ENCODE measurements at places on chromosomes 1 and 21.

- DNase-seq, result no peak
Observed at GRCh38 chr1:19620786-19621185, 23.3 kb upstream of the NBL1 start.

DNA sequence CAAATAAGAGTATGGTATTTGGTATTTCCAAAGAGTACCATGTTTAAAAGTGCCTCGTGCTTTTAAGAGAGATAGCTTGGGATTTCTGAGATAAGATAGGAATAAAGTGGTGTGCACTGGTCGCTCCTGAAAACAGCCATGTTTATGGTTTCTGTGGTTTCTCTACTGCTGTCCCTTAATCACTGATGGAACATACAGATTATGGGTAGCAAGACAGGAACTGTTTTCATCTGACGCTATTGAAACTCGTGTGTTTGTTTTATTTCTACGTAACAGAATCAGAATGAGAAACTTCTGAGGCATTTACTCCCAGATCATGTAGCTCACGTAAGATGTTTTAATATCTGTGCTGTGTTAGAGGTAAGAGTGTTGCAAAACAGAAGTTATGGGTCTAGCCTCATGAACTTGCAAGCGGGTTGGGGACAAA lies 126.0 kb downstream of the KIAA0319L start:
- DNase-seq, result no peak

DNA sequence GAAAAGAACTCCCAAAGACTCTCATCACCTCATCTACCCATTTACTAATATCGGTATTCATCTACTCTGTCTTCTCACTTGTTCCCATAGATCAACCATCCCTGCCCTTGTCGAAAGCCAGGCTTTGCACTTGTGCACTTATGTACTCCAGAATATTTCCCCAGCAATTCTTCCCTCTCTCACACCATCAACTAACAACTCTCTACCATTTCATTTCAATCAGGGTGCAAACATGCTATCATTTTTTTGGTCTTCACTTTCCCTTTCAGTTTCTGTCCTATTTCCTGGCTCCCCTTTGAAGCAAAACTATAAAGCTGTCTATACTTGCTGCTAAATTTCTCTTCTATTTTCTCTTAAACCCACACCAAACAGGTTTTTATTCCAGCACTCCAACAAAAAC lies 6.7 kb downstream of the C1orf105 start:
- DNase-seq, result no peak

DNA sequence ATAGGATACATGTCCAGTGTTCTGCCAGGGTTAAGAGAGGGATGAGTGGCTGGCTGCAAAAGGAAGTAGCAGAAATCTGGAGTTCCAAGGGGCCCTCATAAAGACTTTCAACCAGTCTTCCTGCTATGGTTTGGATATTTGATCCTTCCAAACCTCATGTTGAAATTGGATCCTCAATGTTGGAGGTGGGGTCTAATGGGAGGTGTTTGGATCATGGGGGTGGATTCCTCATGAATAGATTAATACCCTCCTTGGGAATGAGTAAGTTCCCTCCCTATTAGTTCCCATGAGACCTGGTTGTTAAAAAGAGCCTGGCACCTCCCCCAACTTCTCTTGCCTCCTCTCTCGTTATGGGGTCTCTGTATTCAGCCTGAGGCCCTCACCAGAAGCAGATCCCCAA lies 10.1 kb upstream of the GNG12 start:
- no peak for DNase-seq

DNA sequence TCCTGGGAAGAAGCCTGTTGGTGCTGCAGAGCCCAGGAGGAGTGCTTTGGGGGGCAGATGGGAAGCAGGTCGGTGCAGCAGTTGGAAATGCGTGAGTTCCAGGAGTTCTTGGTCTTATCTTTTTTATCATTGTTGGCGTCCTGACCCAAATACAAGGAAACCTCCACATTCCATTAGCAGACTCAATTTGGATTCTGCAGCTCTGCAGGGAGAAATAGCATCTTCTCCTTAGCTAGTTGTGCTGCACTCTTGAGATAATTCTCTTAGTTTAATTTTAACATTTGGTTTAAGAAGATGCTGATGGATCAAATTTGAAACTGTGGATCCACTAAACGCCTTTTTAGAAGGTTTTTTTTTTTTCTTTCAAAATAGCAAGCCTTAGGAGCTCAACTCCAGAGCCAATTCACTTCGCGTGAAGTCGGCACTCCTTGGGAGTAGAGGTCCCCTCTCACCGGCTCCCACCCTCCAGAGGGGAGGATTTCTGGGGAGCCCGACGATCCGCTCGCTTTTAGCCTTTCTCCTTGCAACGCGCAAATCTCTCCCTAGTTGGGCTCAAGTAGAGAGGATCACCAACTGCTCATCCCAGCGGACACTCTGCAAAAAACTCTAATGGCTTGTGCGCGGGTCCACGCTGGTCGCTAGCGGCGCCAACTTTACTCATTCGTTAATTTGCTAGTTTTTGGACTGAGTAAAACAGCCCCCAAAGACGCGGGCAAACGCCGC lies 1.3 kb downstream of the PLD5 start:
- DNase-seq, result no peak

- no peak for DNase-seq
Observed at GRCh38 chr1:234776876-234777855, 167.2 kb upstream of the IRF2BP2 start.

DNA sequence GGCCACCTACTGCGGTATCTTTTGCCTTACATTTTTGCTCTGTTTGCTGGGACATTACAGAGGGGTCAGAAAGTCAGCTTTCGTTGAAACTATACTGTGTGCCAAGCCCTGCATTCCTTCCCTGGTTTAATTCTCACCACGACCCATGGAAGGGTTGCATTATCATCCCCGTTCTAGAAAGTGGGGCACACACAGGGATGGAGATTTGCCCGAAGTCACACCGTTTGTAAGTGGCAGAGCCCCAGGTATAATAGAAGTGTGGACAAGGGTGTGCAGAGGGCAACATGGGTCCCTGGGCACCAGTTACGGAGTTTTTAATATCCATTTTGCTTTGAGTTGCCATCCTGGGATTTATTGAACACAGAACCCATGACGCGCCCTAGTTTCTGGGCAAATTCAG lies 11.8 kb downstream of the DMRTB1 start:
- DNase-seq, result no peak

GRCh38 chr1:68120136-68120791 lies 69.8 kb upstream of the DIRAS3 start:
- peak; percentile 10 for DNase-seq

GRCh38 chr21:46431448-46431847 lies 27.2 kb upstream of the DIP2A start:
- no peak for DNase-seq

GRCh38 chr1:205012391-205013140 lies 30.4 kb upstream of the CNTN2 start:
- DNase-seq, result no peak

DNA sequence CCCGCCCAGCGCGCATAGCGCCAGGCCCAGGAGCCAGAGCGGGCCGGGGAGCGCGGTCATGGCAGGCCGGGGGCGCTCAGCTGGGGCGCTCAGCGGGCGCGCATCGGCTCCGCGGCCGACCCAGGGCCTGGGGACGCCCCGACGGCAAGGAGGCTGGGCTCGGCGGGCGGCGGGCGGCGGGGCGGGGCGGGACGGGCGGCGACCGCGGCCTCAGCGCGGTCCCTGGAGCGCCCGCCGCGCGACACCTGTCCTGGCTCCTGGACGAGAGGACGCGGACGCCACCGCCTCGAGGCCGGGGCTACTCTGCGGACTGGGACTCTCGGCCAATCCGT lies 273 bp downstream of the BMP8B start:
- DNase-seq, result no peak

- DNase-seq, result no peak
Observed at GRCh38 chr1:234118911-234119310, 214.4 kb downstream of the SLC35F3 start.

- DNase-seq, result no peak
Observed at GRCh38 chr1:62299426-62300200, 19.6 kb downstream of the KANK4 start.

DNA sequence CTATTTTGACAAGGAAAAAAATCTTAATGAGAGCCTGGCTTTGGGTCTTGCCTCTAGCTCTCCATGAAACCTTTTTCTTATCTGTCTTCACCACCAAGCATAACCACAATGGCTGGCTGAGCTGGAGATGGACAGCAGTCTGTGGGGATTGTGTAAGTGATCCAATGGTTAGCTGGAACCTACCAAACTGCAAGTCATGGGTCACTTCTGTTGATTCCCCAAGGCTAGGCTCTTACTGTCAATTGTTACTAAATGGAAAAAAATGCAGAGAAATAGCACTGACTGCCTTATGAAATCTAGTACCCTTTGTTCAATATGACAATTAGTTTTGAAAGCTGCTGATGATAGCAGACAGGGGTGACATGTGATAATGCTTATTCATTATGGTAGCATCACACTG lies 359.0 kb downstream of the ST6GALNAC3 start:
- DNase-seq, result no peak

GRCh38 chr1:245292553-245292952 lies 137.8 kb downstream of the KIF26B start:
- DNase-seq, result no peak

DNA sequence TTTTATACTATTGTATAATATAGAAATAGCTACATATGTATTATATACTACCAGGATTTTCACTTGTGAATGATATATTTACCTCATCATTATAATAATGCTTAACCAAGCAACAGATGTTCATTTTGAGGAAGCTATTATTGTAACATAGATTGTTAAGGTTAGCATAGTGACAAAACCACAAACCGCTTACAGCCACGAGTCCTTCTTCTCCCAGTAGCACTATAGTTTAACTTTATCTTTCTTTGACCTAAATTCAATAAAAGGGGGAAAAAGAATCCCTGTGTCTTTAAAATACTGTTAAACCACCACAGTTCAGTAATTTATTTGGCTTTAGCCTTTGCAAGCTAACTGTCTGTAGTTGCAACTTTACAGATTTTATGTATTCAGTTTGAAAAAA lies 1039.4 kb upstream of the B3GALT2 start:
- DNase-seq, result peak; percentile 27

DNA sequence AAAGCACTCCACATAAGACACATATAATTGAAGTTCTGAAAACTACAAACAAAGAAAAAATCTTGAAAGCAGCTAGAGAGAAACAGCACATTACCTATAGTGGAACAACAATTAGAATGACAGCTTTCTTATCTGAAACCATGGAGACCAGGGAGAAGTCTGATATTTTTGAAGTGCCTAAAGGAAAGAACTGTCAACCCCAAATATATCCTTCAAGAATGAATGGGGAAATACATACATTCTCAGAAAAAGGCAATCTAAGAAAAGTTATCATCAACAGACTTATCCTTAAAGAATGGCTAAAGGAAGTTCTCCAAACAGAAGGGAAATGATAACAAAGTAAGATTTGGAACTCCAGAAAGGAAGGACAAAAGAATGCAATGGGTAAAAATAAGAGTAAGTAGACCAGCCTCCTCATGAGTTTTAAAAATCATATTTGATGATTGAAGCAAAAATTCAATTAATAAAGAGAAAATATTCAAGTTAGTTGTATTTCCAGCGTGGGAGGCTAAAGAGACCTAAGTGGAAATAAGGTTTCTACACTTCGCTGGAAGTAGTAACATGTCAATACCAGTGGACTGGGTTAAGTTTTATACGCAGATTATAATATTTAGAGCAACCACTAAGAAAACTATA lies 170.8 kb upstream of the SAMSN1 start:
- DNase-seq, result no peak

- DNase-seq, result peak; percentile 39
Observed at GRCh38 chr21:25563361-25564116, 43.7 kb downstream of the MRPL39 start.

- DNase-seq, result no peak
Observed at GRCh38 chr1:31007462-31007991, 58.0 kb downstream of the PUM1 start.

DNA sequence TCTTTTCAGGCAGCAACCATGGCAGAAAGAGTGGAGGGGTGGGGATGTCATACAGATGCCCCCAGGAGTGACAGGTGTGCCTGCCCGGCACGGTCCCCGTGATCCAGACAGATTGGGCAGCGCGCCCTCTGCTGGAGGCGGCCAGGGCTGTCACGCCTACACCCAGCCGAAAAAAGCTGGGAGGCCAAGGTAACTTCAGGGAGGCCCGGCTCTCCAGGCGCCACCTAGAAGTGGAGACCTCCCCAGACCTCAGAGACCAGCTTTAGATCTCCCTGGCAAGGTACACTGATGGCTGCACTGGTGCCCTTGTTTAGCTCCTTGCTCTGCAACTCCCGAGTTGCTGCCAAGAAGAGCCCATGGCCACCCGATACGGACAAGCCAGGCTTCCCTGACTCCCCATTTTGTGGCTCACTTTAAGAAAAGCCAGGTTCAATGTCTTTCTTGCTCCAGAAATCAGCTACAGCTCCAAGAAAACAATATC lies 6.6 kb downstream of the GOLT1A start:
- peak; percentile 47 for DNase-seq

- DNase-seq, result peak; percentile 73
Observed at GRCh38 chr1:153532769-153533599, 2.8 kb downstream of the S100A6 start.

DNA sequence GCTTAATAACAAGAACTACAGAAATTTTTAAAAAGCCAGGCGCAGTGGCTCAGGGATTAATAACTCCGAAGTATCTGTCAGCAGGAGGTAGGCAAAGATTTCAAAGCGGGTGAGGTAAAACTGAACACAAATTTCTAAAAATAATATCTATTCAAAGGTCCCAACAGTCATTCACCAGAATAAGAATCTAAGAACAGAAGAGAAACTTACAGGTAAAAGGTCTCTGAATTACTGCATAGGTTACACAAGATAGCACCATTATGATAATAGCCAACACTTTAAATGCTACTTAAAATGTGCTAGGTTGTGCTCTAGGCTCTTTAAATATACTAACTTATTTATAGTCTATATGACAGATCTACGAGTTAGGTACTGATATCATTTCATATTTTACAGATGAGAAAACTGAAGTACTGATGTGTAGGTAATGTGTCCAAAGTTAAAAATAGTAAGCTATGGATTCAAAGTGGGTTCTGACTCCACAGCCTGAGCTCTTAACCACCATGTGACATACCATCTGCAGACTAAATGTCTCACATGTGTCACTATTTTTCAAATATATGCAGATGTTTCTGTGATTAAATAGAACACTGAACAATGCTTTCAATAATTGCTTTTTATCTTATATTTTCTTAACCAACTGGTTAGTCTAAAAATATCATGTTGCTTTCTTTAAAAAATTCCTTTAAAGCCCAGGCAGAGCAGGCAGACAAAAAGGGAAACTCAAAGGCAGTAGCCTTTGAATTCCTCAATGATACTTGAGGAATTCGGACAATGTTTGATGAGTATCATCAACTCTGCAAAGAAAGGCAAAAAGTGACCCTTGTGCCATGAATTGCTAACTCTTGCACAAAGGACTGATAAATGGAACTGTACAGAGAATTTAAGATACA lies 80.5 kb upstream of the TTC39A start:
- no peak for DNase-seq

Data from central memory CD4-positive, alpha-beta T cell (primary cell).